ENCODE measurements at places on chromosomes 11 and 22.
A peak's percentile ranks its signal among the peaks of the same experiment; 100 is the strongest.

GRCh38 chr11:63532799-63533475 lies 3.7 kb upstream of the PLAAT4 start:
- no peak for DNase-seq

GRCh38 chr11:86473991-86474833 lies 99.5 kb downstream of the CCDC81 start:
- DNase-seq: no peak

DNA sequence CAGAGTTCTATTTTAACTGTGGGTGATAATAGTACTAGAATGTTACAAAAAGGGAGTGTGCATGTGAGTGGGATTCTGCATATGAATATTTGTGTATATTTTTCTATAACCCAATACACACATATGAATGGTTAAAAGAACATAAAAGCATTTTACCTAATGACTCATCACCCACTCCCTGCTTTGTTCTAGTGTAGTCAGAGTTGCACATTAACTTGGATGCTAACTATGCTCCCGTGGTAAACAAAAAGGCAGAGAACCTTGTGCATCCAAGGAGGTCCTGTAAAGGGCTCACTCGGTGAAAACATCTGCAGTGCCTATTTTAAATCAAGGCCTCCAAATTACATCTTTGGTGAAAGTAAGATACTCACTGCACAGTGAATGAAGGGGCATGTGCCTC lies 1289.4 kb downstream of the LRRC4C start:
- DNase-seq: no peak

DNA sequence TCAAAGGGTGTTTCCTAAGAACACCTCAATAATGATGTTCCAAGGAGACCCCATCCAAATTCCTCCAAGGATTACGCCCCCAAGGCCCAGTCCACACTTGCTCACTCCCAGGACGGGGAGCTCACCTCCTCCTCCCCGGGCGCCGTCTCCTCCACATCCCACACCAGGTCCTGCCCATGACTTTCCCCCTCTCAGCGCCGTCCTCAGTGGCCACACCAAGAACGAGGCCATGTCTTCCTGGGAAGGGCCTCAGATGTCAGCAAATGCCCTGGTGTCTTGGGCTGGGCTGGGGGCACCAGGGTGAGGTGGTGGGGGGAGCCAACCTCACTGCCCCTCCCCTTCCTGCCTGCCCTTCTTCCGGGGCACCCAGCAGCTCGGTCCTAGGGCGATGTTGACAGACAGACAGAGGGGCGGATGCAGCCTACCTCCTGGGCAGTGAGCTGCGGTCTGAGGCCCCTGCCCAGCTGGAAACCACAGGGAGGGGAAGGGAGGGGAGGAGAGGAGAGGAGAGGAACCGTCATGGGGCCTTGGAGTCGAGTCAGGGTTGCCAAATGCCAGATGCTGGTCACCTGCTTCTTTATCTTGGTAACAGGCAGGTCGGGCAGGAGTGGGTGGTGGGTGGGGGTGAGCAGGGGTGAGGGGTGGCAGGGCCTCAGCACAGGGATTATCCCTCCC lies at the start of the genes C11orf21 and TSPAN32:
Gene C11orf21, minus strand, starts transcription at position 288 of the 675 bp plus-strand sequence. Its CDS starts 110 bp downstream, at position 178.
Gene TSPAN32, plus strand, starts transcription at position 383 of the 675 bp plus-strand sequence. Its CDS starts 137 bp downstream, at position 520.
- peak; percentile 37 for DNase-seq

DNA sequence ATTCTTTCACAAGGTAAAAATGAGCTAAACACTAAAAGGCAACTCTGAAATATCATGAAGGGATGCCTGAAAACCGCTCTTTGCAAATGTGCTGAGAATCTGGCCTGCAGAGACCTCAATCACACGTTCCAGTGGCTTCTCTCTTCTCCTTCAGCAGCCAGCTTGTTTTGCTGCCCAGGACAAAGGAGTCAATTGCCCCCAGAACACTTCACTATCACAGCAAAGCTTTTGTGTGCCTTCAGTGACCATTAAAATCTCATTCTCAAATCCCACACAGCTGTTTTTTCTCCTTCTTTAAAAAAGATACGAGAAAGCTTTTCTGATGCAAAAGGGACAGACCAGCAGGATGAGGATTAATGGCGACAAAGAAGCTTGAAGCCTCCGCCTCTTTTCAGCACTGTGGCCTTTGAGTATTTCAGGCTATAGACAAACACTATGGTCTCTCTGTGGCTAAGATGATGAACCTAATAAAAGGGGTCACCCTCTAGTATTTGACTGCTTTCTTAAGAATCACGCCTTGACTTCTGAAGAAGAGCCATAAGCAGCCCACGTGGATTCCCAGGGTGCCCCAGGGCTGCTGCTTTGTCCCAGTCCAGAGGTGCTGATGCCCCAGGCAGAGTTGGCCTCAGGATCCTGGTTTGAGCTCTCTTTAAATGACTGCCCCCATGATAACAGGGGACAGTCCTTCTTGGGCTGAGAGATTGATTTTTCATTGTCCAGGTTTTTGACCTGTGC lies 33.4 kb upstream of the NRIP3 start:
- DNase-seq: no peak

DNA sequence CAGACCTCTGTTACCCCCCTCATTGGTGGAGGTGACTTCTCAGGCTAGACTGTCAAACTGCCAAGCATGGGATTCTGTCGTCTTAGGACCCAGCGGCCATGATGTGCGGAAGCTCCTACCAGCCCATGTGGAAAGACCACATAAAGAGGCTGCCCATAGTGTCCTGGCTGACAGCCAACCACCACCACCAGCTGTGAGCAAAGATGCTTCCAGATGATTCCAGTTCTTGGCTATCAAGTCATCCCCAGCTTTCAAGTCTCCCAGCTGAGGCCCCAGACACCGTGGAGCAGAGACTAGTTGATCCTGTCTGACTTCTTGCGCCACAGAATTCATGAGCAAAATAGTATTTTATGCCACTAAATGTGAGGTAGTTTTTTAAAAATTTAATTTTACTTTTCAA lies 32.9 kb downstream of the SCUBE1 start:
- DNase-seq: no peak

GRCh38 chr11:71443736-71444445 lies 4.3 kb downstream of the DHCR7 start:
- DNase-seq: no peak

- DNase-seq: no peak
Observed at GRCh38 chr11:110123003-110123402, 29.8 kb downstream of the ZC3H12C start.

DNA sequence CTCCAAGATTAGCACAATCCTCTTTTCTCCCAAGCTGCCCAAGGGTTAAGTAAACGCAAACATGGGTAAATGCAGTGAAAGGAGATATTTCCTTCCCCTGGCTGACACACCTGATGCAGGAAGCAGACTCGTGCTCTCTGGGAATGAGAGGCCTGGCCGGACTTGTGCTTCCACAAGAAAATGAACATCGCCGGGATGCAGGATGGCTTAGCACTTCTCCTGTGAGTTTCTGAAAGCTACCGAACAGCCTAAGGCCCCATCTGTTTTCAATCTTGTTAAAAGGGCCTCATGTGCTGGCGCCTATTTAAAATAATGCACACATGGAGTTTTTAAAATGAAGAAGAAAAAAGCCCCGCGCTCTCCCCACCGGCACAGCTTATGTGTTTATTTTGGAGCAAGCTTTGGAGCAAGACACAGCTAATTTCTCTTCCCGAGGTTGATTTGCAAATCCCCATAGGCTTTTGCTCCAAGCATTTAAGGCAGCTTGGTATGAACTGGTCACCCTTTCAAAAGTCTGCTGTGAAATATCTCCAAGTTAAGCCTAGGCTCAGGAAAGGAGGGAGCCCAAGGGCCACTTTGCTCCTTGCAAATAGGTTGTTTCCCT lies 100.9 kb downstream of the SYN3 start:
- no peak for DNase-seq
